ENCODE measurements at places on chromosomes 7 and 10.

GRCh38 chr7:15554081-15554480, 7.7 kb downstream of the AGMO start:
- DNase-seq, result no peak

- no peak for DNase-seq
Observed at GRCh38 chr10:124966008-124966407, 24.1 kb downstream of the ZRANB1 start.

GRCh38 chr7:130381468-130382312, 1.4 kb downstream of the CPA1 start:
- no peak for DNase-seq

DNA sequence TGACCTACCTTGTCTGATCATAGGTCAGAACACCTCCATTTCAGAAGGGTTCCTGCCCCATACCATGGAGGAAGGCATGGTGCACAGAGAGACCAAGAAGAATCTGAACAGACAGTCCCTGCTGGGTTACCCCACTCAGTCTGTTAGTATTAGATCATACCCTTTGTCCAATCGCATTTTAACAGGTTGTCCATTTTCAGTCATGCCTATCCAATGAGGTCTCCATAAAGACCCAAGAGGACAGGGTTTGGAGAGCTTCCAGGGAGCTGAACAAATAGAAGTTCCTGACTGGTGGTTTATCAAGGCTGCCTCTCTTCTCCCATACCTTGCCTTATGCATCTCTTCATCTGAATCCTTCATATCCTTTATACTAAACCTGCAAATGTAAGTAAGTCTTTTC, 21.2 kb upstream of the SLC16A12 start:
- DNase-seq, result no peak

- no peak for DNase-seq
Observed at GRCh38 chr10:126012485-126012884, 116.1 kb downstream of the FANK1 start.
